CD4-positive, alpha-beta T cell treated with Interleukin-4 for 4 hours (primary cell): ENCODE measurements at places on chromosomes 12 and 14.

GRCh38 chr12:21453312-21453852 is 15.9 kb downstream of the PYROXD1 start:
- DNase-seq = peak; percentile 67

DNA sequence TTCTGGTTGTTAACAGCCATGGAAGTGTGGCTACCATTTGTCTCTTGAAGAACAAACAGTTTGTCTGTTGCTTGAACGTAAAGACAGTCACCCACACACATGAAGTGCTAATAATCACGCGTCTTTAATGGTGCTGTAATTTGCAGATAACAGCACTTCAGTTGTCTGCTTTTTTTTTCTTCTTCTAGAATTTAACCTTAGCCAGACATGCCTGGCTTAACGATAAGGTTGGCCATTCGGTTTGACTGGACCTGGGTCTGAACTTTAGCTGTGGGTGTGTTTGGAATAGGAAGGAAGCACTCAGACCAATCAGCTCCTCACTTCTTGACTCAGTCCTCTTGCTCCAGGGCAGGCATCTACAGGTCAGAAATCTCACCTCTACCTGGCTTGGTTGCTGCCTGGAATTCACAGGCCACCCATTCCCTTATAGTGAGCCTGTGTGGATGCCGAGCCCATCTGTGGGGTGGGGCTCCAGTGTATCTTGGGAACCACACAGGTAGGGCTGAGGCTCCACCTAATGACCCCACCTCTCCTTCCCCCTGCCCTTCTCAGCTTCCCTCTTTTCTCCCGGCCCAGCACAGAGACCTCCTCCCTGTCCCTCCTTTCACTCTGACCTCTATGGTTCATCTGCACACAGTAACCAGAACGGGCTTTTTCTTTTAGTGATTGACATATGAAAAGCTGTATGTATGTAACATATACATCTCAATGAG is 246.4 kb upstream of the PWP1 start:
- DNase-seq = no peak

DNA sequence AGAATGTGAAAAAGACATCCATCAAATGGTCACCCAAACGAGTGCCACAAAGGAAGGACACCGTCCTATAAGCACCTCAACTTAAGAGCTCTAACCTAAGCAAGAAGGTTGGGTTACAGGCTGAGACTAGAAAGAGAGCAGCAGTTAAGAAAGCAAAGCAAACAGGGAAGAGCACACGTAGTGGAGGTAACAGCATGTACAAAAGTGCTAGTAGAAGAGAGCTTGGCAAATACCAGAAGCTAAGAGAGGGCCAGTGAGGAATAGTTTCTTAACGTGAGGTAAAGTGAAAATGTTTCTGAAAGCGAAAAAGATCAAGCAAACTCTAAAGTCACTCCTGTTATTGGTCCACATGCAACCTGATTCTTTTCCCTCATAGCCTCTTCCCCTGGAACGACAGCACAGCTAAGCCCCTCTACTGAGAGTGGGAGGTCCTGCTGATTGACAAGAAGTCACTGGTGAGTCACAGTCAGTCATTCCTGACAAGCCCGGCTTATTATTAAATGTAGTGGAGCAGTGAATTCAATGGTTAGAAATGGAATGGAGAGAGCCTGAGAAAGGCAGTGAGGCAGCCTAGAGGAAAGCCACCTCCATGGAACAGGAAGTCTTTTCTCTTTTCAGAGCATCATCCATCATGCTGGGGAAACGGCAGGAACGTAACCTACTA is 204.4 kb downstream of the SLC25A21 start:
- DNase-seq = no peak

DNA sequence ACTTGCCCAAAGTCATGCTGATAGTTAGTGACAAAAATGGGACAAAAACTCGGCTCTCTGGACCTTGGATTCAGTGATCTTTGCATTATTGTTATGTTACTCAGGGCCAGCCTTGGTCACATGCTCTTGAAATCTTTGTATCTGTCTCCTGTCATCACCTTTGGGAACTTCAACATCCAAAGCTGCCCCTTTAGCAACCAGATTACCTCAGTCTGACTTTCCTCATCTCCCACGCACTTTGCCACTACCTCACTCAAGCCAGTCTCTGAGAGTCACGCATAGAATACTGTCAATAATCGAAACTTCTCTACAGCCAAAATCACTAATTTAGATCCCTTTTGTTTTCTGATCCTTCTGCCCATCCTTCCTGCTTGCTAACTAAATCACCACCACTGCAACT is 90.8 kb upstream of the DAAM1 start:
- no peak for DNase-seq

DNA sequence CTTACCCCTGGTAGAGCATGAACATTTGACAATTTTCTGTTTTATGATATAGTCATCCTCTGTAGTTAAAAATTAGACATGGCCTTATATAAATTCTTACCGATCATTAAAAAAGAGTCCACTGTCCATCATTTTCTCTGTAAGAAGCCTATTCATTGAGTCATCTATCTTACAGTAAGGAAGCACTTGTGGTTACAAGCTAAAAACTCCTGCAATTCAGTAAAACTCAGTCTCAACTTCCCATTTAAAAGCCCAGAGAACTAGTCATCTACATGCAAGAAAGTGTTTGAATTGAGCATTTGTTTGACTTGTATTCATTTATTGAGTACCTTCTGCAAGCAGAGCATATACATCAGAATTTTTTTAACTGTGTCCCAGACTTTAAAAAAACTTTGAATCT is 63.3 kb downstream of the GTF2A1 start:
- no peak for DNase-seq

DNA sequence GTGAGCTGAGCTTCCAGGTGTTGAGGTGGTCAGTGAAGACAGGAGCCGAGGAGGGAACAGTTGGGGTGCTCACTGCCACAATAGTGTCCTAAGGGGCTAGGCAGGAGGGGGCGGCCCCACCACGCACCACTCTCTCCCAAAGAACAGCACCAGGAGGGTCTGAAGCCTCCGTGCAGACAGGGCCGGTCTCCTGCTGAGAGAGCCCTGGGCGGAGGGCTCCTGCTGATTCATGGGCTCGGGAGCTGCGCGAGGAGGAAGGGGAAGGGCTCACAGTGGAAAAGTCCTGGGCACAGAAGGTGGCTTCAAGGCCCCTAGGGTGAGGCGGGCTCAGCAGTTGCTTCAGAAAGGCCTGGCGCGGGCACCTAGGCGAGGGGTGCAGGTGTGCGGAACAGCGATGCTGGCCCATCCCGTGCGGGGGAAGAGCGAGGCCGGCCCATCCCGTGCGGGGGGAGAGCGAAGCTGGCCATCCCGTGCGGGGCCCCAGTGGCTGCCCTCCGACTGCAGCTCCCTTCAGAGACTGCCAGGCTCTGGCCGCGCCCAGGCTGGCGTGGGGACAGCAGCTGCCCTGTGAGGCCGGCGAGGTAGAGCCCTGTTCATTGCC is 176.7 kb downstream of the ADGRD1 start:
- DNase-seq = no peak

- DNase-seq = no peak
Measured at GRCh38 chr12:77189901-77190416, 124.6 kb upstream of the E2F7 start.

- no peak for DNase-seq
Measured at GRCh38 chr12:124904306-124905098, 9.9 kb downstream of the UBC start.

GRCh38 chr12:91222746-91223145 is 40.1 kb upstream of the DCN start:
- no peak for DNase-seq

- no peak for DNase-seq
Measured at GRCh38 chr12:10098791-10099190, at the start of gene CLEC1A. Gene CLEC1A, minus strand, starts transcription at chr12:10098985. Its CDS starts 63 bp downstream, at chr12:10098922.
